ENCODE measurements at places on chromosomes 1 and 21. TPM values are rescaled to one million over a fixed set of nuclear protein-coding genes. Genes with fewer than 3 reads are reported as not detected.

GRCh38 chr1:18537386-18538306, 56.9 kb downstream of the KLHDC7A start:
- DNase-seq: no peak

DNA sequence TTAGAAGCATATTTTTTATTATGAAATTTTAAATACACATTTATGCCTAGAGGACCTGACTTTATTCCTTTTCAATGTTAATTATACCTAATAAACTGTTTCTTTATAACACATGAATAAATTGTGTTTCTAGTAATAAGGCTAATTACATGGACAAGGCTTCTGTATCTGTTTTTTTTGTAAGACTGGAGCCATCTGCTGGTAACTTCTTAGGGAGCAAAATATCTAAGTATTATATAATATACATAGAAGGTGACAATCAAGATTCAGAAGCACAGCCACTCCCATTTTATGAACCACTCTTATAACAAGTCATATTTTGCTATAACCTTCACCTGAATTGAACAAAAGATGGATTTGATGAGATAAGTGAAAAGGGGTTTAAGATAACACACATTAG, 84.2 kb downstream of the LBR start:
- no peak for DNase-seq

- DNase-seq: peak; percentile 29
Observed at GRCh38 chr1:16032388-16033102, 10.7 kb downstream of the CLCNKA start.

GRCh38 chr1:236568285-236568894, 35.9 kb downstream of the HEATR1 start:
- no peak for DNase-seq

DNA sequence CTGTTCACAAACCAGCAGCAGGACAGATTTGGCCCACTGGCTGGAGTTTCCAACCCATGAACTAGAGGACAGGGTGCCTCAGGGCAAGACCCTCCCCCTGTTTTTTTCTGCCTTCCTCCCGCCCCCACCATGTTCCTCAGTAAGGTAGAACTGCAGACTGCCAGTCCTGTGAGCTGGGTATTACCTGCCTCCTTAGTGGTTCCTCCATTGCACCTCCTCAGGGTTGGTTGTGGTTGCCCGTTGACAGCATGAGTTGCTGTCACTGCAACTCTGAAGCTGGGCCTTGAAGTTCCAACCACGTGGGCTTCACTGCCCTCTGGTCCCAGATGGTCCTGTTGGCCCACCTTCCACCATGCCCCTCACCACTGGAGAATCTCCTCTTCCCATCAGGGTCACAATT, 28.8 kb downstream of the TENT5C start:
- no peak for DNase-seq

DNA sequence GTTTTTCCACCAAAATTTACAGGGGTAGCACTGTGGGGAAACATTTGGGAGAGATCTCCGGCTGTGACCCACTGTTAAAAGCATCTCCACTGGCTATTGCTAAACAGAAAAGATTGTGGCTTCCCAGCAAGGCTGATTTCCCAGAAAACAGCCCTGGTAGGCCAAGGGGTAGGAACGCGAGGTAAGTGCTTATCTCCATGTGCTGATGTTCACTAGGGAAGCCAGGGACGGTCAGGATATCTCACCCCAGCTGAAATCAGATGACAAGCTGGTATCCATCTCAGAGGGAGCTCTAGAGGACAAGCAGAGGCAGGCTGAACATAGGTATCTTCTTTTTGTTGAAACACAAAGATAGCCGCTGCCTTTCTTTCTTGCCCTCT, 63.6 kb downstream of the MIS18A start:
- DNase-seq: no peak

Gene WNT9A
- 5.9 TPM for total RNA-seq

GRCh38 chr1:16181887-16182719, 26.2 kb upstream of the EPHA2 start:
- DNase-seq: no peak

Gene OR2W3
- not detected for total RNA-seq

Gene SEMA6C
- total RNA-seq: 3.0 TPM

Gene MAP3K7CL
- 7.6 TPM for total RNA-seq

DNA sequence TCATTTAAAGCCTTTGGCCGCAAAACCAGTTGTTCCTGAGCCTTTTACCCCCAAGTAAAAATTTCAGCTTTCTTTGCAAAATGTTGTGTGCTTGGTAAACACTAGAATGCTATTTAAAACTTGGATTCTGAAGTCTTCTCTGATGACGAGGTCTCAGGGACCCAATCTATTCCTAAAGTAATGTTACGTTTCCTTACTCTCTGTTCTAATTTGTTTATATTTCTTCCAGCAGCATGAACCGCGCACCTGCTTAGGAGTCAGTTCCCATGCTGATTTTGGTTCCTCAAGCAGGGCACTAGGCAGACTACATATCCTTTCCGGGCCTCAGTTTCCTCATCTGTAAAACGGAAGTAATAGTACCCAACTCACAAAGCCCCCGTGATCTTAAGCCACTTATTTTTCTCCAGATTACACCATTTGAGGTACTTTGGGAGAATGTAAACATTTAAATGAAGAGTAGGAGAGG, 969 bp upstream of the ALDH4A1 start:
- DNase-seq: no peak
